GM03348 (cell line): ENCODE measurements at places on chromosomes 6 and 20.

DNA sequence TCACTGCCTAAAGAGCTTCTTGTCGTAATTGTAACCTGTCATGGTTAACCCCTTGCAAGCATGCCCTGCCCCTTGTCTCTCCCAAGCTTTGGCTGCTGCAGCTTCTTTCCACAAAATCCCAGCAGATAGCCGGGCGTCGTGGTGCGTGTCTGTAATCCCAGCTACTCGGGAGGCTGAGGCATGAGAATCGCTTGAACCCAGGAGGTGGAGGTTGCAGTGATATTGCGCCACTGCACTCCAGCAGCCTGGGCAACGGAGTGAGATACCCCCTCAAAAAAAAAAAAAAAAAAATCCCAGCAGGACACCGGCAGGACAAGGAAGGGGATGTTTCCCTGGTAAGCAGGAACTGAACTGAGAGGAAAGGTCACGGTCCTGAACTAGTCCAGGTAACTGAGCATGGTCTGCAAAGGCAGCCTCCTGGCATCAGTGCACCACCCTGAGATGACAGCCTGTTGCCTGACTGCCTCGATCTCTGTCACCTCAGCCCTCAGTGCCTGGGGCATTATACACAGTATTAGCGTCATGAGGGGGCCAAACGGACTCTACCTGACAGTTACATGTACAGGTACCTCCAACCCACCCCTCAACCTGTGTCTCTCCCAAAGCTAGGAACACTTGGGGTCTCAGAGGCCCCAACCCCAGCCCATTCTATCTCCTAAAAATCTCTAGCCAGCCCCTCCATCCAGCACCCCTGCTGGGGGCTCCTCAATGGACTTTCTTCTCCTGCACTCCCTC is 1.8 kb downstream of the LZTS3 start:
- DNase-seq = no peak

DNA sequence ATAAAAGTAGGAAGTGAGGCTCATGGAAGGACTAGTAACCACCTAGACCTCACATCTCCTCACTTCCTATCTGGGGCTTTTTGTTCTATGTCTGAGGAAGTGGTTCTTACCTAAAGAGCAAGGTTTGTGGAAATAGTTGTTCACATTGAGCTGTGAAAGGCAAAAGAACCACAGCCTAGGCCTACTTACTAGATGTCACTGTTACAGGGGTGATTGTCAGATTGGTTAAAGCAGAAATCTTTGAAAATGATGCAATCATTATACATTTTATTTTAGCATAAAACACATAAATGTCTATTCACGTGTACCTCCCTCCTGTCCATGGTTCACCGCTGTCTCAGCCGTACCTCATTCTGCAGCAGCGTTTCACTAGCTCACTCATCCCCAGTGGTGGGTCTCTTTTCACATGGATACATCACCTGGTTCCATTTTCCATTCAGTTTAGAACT is 268.8 kb downstream of the TMEM242 start:
- no peak for DNase-seq

GRCh38 chr6:167049275-167049674 is 50.1 kb downstream of the CEP43 start:
- no peak for DNase-seq

- no peak for DNase-seq
Observed at GRCh38 chr20:58854638-58855471, 2.3 kb downstream of the GNAS start.

GRCh38 chr6:100300221-100300736 is 164.4 kb downstream of the SIM1 start:
- DNase-seq = peak; percentile 79

- peak; percentile 50 for DNase-seq
Observed at GRCh38 chr6:155765275-155766194, 309.9 kb upstream of the NOX3 start.

GRCh38 chr6:149823013-149823412 is 41.1 kb downstream of the LRP11 start:
- DNase-seq = no peak

DNA sequence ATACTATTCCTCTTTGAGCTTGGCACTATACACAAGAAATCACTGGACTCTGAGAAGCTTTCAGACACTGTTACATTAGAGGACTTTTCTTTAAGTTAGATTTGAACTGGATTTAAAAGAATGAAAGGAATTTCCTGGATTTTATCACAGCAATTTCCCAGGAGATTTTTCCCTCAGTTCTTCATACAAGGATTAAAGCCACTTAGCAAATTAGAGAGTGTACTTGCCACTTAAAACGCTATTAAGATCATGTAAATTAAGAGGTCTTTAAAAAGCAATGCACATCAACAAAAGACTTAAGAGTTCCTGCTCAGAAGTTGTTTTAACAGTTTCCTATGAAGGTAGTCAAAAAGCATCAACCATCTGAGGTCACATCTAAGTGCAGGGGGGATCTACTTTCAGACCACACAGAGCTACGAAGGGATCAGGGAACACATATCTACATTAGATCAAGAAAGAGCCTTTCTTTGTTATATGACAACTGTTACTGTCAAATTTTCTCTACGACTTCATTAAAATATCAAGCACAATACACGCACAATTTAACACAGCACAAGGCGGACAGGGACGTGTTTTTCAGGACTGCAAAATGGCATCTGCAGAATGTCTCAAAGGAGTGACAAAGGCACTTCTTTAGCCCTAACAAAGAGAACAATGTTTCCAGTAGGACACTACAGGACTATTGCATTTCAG is 65.8 kb downstream of the EPB41L2 start:
- peak; percentile 56 for DNase-seq

- no peak for DNase-seq
Observed at GRCh38 chr6:133227344-133227743, 13.8 kb upstream of the EYA4 start.

- no peak for DNase-seq
Observed at GRCh38 chr6:2796861-2797260, 31.7 kb downstream of the WRNIP1 start.

GRCh38 chr20:19110881-19111460 is 101.5 kb upstream of the SLC24A3 start:
- no peak for DNase-seq

DNA sequence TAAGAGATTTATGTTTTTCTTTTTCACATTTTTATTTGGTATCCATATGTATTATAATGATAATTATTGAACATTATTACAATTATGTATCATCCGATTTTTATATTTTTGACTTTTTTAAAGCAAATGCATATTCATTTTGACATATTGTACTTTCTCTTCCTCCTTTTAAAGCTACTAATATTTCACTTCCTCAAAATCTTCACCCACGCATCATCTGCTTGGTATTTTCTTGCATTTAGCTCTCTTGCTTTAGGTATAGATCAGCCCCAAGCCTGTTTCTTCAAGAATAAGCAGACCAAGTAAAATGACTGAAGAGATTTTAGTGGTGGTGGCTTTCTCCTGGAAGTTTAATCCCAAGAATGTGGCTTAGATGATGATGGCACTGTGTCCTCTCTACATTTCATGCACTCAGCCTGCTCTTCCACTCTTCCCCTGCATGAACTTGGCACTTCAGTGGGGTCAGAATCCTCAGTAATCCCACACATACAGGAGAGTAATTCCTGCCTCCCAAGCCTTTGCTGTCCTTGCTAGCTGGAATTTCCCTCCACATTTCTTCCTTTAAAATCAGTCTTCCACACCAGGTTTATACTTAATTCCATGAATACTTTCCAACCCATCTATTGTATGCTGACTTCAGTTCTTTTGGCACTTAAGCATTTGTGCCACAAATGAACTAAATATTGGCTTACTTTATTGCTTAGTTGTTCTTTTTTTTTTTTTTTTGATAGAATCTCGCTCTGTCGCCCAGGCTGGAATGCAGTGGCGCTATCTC is 8.2 kb downstream of the NCOA7 start:
- DNase-seq = peak; percentile 13

DNA sequence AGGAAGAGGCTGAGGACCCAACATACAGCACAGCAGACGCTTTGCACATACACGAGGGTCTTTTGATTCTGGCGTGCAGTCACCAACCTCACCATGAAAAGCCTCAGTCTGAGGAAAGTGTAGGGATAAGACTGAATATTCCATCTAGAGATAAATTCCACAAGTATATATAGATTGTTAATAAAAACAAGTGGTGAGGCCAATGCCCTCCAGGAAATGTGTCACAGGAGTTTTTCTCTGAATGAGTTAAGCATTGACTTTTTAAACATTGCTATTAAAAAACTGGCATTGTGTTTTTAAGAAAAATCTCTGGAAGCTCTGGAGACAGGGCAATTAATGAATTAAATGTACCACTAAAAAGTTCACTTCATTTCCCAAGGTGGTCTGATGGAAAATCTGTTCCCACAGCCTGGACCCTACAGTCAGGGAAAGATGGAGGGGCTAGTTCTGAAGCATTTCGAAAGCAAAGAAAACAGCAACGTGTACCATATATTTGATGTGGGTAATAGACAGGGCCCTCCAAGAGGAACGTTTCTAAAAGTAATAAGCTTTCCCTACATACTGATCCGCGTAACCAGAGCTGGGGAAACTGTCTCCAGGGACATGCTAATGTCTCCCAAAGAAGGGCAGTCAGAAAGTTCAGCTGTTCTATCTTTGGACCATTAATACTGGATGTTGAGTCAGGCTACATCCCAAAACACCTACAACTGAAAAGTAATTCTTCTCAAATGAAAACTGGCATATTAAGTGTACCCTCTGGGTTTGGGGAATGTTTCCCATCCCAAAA is 301.1 kb downstream of the FOXC1 start:
- no peak for DNase-seq

- DNase-seq = peak; percentile 84
Observed at GRCh38 chr6:7673063-7673536, 52.8 kb upstream of the BMP6 start.

GRCh38 chr20:36574366-36575135 is 1.2 kb downstream of the TGIF2 start:
- DNase-seq = peak; percentile 61

GRCh38 chr6:127403636-127404035 is 55.6 kb downstream of the KIAA0408 start:
- no peak for DNase-seq

DNA sequence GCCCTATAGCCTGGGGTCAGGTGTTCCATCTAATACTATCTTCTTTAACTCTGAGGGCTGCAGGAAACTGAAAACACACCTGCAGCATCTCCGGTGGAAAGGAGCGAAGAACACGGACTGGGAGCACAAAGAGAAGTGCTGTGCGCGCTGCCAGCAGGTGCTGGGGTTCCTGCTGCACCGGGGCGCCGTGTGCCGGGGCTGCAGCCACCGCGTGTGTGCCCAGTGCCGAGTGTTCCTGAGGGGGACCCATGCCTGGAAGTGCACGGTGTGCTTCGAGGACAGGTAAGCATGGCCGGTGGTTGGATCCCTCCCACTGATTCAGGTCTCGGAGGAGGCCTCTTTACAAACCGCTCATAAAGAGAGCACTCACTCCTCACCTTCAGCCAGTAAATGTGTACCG is 15.5 kb downstream of the SYTL3 start:
- no peak for DNase-seq

GRCh38 chr20:59645761-59646171 is 41.4 kb downstream of the PHACTR3 start:
- peak; percentile 44 for DNase-seq

GRCh38 chr6:1594445-1595200 is 15.1 kb upstream of the FOXC1 start:
- DNase-seq = no peak

DNA sequence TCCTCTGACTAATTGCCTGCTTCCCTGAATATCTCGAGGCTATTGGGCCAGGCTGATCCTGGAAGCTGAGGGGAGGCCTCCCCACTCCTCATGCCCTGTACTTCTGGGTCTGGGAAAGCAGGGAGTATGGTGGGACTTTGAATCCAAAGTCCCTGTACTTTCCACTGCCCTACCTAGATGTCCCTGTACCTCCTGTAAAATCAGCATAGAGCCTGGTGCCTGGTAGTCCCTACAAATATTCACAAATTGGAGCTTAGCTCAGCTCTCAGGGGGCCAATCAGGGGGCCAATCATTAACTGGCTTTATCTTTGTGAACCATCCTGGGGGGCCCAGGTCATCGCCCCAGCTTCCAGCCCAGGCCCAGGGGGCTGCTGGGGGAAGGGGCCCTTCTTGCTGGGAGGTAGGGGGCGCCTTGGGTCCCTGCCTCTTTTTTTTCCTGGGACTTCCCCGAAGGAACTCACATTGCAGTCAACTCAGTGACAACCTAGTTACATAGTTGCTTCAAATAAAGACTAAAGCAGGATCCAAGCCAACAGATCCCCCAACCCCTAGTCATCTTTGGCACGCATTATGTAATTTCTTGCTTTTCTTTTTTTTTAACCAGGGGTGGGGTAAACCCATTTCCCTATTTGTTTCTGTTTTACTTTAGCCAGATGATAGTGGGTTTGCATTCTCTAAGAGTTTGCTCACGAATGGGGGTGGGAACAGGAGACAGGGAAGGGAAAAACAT is 6.9 kb upstream of the VEGFA start:
- DNase-seq = no peak

DNA sequence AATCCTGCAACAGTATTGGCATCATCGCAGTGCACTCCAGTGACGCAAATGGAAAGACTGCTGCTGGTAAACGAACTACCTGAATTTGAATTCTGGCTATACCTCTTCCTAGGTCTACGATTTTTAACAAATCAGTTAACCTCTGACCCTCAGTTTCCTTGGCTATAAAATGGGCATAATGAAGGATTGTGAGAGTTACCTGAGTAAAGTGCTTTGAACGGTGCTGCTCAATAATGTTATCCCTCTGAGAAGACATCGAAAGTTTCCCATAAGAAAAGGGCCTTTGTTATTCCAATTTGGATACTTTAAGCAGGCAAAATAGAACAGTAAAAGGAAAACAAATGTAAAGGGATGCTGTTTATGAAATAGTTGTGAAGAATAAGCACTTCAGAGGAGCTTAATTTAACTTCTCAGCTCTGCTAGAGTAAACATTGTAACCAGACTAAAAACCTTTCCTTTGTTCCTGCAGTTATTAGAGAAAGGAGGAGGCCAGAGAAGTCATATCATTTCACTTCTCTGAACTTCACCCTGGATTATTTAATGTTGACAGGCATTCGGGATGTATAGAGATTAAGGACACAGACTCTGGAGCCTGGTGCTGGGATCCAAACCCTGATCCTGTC is 5.8 kb downstream of the SGK1 start:
- no peak for DNase-seq

- DNase-seq = no peak
Observed at GRCh38 chr6:119542037-119542436, 192.5 kb upstream of the MAN1A1 start.

DNA sequence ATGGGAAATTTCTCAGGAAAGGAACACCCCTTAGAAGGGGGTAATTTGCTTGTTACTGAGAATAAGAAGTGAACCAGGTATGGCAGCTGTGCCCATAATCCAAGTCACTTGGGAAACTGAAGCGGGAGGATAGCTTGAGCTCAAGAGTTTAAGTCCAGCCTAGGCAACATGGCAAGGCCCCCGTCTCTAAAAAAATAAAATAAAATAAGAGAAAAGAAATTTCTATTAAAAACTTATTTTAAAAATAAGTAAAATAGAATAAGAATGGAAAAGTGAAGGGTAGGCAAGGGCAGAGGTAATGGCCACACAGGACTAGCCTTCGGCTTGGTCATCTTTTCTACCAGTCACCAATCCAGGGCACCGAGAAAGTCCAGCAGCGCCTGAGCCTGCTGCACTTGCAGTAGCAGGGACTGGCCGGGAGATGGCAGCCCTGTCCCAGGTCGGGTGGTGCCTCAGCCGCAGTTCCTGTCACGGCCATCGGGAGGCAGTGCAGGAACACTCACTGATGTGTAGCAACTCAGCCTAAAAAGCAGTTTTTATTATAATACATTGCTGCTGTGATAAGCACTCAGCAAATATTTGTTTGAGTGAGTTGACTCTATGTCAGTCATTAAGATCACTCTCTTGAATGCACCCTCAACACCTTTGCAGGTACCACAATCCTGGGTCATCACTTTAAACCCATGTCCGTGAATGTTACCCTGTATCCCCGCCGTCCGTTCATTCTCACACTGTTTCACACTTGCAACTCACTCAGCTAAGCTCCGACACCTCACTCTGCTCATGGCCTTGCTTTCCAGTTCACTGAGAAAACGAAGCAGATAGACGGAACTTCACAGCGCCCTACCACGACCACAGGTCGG is 23.2 kb upstream of the GCM1 start:
- peak; percentile 92 for DNase-seq
